Aorta (tissue), 5 donors: ENCODE measurements at places on chromosomes 7 and 10. TPM values are rescaled to one million over a fixed set of nuclear protein-coding genes. Genes with fewer than 3 reads are reported as not detected.
A peak's percentile ranks its signal among the peaks of the same experiment; 100 is the strongest.

DNA sequence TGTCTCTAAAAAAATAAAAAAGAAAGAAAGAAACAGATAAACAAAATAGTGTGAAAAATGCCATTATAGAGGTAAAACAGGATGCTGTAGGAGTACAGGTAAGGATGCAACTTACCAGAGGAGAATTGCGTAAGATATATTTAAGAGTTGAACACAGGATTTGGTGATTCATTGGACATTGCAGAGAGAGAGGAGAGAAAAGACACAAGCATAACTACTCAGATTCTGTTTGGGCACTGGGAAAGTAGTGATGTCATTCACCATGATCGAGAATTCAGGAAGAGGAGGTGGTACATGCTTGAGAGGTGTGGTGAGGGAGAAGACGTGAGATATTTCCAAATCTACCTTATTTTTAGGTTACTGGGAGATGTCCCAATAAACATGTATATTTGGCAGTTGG lies 97.6 kb downstream of the AASS start:
- no peak for DNase-seq
- no peaks in the 10 kb centered on the region for H3K27me3 ChIP-seq
- H3K36me3 ChIP-seq: no peaks in the 10 kb centered on the region
- no peak overlapping the region for H3K4me3 ChIP-seq

CDH23 gene
- total RNA-seq: 16.6 TPM

DNA sequence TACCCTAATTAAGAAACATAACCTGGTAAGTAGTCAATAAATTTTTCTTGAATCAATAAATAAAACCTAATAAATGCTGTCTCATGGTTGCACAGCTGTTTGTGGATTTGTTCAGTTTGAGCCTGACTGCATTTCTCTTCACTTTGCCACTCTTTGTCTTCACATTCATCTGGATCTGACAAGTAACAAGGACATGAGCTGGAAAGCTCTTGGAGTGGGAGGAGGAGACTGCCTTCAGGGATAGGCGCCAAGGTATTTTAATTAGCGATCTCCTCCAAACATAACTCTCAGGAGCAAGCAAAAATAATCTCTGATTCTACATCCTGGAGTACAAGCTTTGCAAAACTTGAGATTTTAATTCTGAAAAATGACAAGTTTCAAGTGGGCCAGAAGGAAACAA lies 251.0 kb downstream of the BMPER start:
- no peaks in the 10 kb centered on the region for H3K27me3 ChIP-seq
- no peak overlapping the region for H3K4me3 ChIP-seq
- no peaks in the 10 kb centered on the region for H3K4me1 ChIP-seq
- no peak overlapping the region for H3K27ac ChIP-seq
- DNase-seq: no peak
- H3K36me3 ChIP-seq: no peaks in the 10 kb centered on the region

SUN3 gene
- not detected for total RNA-seq

- no peak overlapping the region for H3K27ac ChIP-seq
- H3K4me1 ChIP-seq: no peaks in the 10 kb centered on the region
- H3K27me3 ChIP-seq: no peaks in the 10 kb centered on the region
- no peak for DNase-seq
- H3K36me3 ChIP-seq: no peaks in the 10 kb centered on the region
These were observed 80.3 kb upstream of the ARID5B start for GRCh38 chr10:61821153-61821552.

- no peak for DNase-seq
- H3K4me3 ChIP-seq: no peak overlapping the region
- H3K27ac ChIP-seq: no peak overlapping the region
- no peaks in the 10 kb centered on the region for H3K4me1 ChIP-seq
These were observed 149.0 kb upstream of the UNC5B start for GRCh38 chr10:71063401-71063800.

GRCh38 chr10:78403781-78404180 lies 370.1 kb downstream of the RPS24 start:
- H3K27ac ChIP-seq: no peak overlapping the region
- peak; percentile 24 for DNase-seq
- H3K36me3 ChIP-seq: no peaks in the 10 kb centered on the region
- H3K4me1 ChIP-seq: no peaks in the 10 kb centered on the region
- no peaks in the 10 kb centered on the region for H3K27me3 ChIP-seq

ZNF365 gene
- 1.1 TPM for total RNA-seq

GGCT gene
- total RNA-seq: 22.5 TPM

FANK1 gene
- total RNA-seq: 1.3 TPM

DNA sequence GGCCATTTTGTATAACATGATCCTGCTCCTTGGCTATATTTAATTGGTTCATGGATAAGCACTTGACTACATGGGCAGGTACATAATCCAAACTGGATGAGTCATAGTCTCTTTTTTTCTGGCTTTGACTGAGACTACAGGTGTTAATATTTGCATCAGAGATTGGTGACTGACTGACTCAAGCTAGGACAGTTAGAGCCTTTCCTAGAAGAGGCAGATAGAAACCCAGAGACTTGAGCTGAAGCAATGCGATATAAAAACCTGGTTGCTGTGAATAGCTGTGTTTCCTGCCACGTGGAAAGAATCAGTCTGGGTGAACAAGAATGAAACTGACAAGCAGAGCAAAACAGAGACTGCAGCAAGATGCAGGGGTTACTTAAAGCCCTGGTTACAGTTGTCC lies 81.0 kb downstream of the SAMD9 start:
- no peaks in the 10 kb centered on the region for H3K4me1 ChIP-seq
- H3K27ac ChIP-seq: no peak overlapping the region
- no peak overlapping the region for H3K4me3 ChIP-seq
- DNase-seq: no peak
- no peaks in the 10 kb centered on the region for H3K27me3 ChIP-seq

GRCh38 chr7:8881916-8882315 lies 448.5 kb downstream of the NXPH1 start:
- DNase-seq: no peak
- no peaks in the 10 kb centered on the region for H3K27me3 ChIP-seq
- no peaks in the 10 kb centered on the region for H3K4me1 ChIP-seq
- no peak overlapping the region for H3K4me3 ChIP-seq
- H3K36me3 ChIP-seq: no peaks in the 10 kb centered on the region

DNA sequence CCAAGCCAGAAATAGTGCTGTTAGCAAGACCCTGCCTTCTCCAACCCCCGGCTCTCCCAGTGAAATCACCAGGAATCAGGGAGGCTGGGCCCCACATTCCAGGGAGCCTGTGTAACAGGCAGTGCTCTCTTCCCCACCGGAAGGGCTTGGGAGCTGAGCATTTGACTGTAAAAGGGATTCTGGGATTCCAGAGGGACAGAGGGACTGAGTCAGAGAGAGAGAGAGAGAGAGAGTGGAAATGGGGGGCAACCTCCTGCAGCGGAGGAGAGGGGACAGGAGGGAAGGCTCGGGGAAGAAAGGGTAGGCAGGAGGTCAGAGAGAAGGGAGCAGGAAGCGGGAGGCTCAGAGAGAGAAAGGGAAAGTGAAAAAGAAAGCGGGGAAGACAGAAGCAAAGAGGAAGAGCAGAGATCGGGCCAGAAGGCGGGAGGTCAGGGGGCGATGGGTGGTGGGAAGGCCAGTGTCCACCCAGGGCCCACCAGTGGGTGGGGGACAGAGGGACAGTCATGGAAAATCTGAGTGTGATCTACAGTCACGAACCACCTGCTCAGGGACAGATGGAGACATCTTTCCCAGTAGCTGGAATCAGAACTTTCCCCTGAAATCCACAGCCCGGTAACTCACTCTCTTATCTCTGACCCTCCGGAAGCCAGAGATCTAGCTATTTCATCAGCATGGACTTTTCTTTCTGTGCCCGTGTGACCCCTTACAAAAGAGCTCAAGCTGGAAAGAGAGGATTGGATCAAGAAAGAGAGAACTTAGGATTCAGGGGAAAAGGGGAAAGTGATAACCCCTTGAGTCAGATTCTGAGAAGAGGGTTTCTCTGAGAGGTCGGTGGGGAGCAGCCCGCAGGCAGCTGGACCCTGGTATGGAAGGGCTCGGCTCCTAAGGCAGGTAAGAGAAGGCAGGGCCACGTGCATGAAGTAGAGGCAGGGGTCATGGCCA lies 4.6 kb upstream of the SERPINE1 start:
- H3K4me1 ChIP-seq: peaks cover 5% of the 10 kb centered on the region
- peak; percentile 94 for DNase-seq
- no peaks in the 10 kb centered on the region for H3K27me3 ChIP-seq
- H3K27ac ChIP-seq: peak overlapping the region; percentile 98

DNA sequence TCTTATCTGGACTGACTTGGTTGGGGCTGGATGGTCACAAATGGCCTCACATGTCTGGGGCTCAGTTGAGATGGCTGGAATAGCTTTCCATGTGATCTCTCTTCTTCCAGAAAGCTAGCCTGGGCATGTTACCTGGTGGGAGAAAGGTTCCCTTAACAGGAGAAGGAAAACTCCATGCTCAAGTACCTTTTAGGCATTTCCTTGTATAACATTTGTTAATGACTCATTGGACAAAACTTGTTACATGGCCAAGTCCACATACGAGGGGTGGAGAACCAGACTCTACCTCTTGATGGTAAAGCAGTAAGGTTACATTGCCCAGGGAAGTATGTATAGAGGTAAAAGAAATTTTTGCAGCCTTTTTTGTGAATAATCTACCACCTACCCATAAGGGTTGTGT lies 826.4 kb downstream of the LRMDA start:
- H3K27ac ChIP-seq: no peak overlapping the region
- H3K27me3 ChIP-seq: no peaks in the 10 kb centered on the region
- no peaks in the 10 kb centered on the region for H3K36me3 ChIP-seq

DNA sequence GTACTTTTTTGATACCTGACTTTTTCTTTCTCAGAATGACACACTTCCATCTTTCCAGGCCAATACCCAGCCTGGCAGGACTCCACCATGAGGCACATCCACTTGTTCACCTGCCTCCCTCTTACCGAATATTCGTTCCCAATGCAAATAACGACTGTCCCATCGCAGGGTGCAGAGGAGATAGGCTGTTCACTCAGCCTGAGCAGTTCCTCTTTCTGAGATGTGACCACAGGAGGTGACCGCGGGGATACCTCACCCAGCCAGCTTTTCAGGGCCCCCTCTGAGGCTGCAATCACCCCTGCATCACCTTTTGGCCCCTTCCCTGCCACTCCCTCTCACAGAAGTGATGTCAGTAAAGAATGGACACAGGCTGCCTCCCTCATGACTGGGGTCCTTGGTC lies 28.3 kb downstream of the PTPRN2 start:
- no peak overlapping the region for H3K27ac ChIP-seq
- no peak overlapping the region for H3K4me3 ChIP-seq
- H3K27me3 ChIP-seq: no peaks in the 10 kb centered on the region
- DNase-seq: no peak
- no peaks in the 10 kb centered on the region for H3K4me1 ChIP-seq

DNA sequence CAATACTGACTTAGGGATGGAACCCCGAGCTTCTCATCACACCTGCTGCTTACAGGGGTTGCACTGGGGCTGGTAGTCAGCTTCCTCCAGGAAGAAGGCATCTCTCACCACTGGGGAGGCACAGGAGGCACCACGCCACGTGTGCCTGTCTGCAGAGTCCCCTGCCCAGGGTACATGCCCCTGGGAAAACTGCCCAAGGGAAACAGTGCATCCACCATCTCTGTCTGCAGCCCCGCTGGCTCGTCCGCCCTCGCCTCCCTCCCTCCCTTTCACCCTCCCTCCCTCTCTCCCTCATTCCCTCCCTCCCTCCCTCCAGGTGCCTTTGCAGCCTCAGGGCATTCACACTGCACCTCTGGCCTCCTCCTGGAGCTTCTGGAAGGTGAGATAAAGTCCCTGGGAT lies 101.1 kb downstream of the PTPRE start:
- H3K27ac ChIP-seq: no peak overlapping the region
- no peaks in the 10 kb centered on the region for H3K36me3 ChIP-seq
- no peaks in the 10 kb centered on the region for H3K27me3 ChIP-seq
- no peak for DNase-seq
- no peak overlapping the region for H3K4me3 ChIP-seq

- H3K4me3 ChIP-seq: no peak overlapping the region
- H3K36me3 ChIP-seq: no peaks in the 10 kb centered on the region
- H3K27me3 ChIP-seq: no peaks in the 10 kb centered on the region
- no peak overlapping the region for H3K27ac ChIP-seq
These were observed 126.9 kb downstream of the CXCL12 start for GRCh38 chr10:44258019-44258418.

DNA sequence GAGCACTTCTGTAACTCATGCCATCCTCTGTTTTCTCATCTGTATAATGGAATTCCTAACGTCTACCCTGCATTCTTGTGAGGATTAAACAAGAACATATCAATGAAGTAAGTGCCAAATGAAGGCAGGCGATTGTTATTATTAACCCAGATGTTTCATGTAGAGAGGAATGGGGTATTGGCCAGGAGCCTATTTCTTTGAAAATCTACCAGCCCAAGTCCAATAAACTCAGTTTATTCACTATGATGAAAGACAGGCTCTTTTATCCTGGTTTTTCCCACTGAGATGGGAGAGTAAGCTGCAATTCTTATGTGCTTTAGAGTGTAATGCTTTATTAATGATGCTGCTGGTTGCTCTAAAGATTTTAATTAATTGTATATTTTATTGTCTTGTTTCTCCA lies 9.6 kb downstream of the CTTNBP2 start:
- no peaks in the 10 kb centered on the region for H3K27me3 ChIP-seq
- H3K4me3 ChIP-seq: no peak overlapping the region
- H3K4me1 ChIP-seq: no peaks in the 10 kb centered on the region
- no peak overlapping the region for H3K27ac ChIP-seq
- H3K36me3 ChIP-seq: no peaks in the 10 kb centered on the region
- DNase-seq: no peak

GJD4 gene
- total RNA-seq: not detected

CDNF gene
- total RNA-seq: 1.9 TPM

CRHR2 gene
- total RNA-seq: 0.23 TPM

DNA sequence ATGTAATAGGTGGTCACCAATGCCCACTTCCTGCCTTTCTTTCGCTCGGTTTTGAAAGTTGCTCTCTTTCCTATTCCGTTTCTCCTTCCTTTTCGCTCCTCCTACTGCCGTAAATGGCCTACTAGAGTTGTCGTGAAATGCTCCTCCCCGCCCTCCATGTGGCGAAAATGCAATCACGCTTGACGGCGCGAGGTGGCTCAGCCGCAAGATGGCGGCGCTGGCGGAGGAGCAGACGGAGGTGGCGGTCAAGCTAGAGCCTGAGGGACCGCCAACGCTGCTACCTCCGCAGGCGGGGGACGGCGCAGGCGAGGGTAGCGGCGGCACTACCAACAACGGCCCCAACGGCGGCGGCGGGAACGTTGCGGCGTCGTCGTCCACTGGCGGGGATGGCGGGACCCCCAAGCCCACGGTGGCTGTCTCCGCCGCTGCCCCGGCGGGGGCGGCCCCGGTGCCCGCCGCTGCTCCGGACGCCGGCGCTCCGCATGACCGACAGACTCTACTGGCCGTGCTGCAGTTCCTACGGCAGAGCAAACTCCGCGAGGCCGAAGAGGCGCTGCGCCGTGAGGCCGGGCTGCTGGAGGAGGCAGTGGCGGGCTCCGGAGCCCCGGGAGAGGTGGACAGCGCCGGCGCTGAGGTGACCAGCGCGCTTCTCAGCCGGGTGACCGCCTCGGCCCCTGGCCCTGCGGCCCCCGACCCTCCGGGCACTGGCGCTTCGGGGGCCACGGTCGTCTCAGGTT lies at the start of gene TAF5:
TSS of gene TAF5 (plus strand) at position 195 of the 737 bp plus-strand sequence. CDS start at position 209, 14 bp downstream.
- H3K36me3 ChIP-seq: no peaks in the 10 kb centered on the region
- H3K27me3 ChIP-seq: no peaks in the 10 kb centered on the region
- H3K4me3 ChIP-seq: peak within 1 kb of the TSS; percentile 56
- no peaks in the 10 kb centered on the region for H3K4me1 ChIP-seq
- peak within 1 kb of the TSS; percentile 2 for H3K27ac ChIP-seq

GRCh38 chr7:50795253-50795652 lies 12.6 kb upstream of the GRB10 start:
- DNase-seq: no peak
- no peaks in the 10 kb centered on the region for H3K27me3 ChIP-seq
- no peak overlapping the region for H3K4me3 ChIP-seq

GPR85 gene
- total RNA-seq: 2.5 TPM
